Retina (tissue), 1 donor: ENCODE measurements at places on chromosomes 1 and 21.

GRCh38 chr21:17476006-17476405, 36.8 kb upstream of the CXADR start:
- no peak for DNase-seq

DNA sequence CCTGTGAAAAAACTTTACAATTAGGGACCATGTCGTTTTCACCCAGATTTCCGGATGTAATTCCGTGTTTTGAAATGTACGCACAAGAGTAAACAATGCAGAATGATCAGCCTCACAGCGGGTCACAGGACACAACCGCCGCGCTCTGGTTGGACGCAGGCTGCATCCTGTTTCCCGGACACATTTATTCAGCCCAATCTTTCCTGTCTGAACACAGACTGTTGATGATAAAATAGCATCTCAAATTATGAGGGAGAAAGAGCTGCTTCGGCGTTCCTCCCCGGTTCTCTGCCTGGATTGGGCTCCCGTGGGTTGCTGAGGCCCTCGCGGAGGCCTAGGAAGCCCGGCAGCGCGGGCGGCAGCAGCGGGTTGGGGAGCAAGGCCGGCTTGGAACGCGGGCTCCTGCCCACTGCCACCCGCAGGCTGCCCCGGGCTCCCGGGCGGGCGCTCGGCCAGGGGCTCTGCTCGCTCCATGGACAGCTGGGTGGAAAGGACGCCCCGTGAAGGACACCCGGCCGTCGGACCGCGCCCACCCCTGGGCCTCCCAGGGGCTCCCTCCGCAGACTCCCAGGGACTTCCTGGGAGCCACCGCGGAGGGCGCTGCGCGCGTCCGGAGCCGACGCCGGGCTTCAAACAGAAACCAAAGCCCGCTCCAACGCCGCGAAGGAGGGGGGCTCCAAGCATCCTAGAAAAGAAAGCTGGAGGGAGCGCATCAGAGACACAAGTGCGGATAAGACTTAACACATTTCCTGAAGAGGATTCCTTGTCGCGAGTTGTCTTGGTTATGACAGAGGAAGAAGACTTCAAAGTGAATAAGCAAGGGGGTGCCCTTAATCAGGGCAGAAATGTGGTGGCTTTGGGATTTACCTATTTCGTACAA, 122.3 kb downstream of the ESRRG start:
- peak; percentile 94 for DNase-seq

DNA sequence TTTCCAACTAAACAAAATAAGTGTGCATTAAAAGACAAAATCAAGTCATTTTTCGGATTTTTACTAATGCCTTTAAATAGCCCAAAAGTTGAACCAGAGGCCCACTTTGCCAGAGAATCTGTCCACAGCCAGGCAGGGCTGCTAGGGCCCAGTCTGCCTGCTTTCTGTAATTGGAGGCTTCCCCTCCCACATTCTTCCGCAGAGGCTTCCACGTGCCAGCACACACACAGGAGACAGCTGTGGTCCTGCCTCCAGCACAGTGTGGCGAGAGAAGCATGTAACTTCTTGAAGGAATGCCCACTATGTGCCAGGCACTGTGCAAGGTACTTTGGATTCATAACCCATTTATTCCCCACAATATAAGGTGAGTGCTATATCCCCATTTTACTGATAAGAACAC, 11.3 kb upstream of the PDZK1IP1 start:
- no peak for DNase-seq

GRCh38 chr1:29361686-29362085, 125.4 kb downstream of the PTPRU start:
- DNase-seq, result no peak

DNA sequence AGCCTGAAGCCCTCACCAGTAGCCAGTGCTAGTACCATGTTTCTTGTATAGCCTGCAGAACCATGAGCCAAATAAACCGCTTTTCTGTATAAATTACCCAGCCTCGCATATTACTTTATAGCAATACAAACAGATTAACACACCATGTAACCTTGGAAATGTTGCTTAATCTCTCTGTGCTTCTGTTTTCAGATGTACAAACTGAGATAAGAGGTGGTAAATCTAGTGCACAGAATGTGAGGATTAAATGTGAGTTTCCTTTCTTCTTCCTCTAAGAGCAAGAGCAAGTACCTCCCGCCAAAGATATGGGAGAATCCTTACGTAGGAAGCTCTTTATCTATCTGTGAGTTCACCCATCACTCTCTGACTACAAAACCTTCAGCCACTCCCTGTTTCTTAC, 128.4 kb downstream of the HIVEP3 start:
- DNase-seq, result no peak

DNA sequence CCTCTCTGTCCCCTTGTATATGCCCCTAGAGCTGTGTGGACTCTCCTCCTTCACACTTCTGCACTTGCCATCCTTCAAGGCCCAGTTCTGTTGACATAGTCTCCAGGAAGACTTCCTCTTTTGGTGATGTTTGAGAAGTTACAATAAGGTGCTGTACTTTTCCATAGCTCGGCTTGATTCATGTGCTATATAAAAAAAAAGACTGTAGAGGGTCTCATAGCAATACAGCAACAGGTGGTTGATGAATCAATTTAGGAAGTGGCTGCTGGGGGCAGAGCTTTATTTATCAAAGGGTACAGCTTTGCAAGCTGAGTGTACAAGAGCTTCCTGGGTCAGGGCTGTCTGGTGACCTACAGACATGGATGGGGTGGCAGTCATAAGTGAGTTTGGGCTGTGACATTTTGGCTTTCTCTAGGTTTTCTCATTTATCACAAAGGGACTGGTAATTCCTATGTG, 102.7 kb downstream of the RUNX1 start:
- no peak for DNase-seq

DNA sequence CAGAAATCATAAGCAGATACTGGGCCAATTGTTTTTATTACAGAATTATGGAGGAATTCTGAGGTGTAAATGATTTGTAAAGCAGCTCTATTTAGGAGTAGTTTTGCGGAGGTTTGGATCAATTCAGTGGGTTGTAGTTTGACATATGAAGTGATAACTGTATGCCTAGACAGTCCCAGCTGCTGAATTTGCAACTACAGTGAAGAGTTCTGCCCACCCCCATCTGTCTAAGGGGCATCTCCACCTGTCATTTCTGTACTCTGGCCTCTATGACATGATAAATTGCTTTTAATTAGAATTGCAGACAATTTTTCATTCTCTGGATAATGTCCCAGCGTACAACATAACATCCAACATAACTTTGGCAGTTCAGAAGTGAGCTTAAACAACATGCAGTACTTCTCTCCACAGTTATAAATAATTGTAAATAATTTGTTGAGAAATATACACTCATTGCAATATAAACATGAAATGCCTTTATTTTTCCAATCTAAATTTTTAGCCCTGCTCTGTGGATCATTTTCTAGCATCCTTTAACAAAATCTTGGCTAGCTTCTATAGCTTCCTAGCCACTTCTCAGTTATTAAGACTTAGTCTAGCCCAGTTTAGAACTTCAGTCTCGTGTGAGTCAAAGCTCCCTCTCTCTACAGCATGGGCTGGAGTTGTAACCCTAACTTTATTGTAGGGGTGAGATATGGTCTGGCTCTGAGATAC, 52.3 kb downstream of the PDE4B start:
- DNase-seq, result no peak

- no peak for DNase-seq
These were observed 17.5 kb upstream of the BOLA1 start for GRCh38 chr1:149881876-149882275.

- DNase-seq, result peak; percentile 93
These were observed 334.4 kb downstream of the SRGAP2C start for GRCh38 chr1:121519042-121519755.

DNA sequence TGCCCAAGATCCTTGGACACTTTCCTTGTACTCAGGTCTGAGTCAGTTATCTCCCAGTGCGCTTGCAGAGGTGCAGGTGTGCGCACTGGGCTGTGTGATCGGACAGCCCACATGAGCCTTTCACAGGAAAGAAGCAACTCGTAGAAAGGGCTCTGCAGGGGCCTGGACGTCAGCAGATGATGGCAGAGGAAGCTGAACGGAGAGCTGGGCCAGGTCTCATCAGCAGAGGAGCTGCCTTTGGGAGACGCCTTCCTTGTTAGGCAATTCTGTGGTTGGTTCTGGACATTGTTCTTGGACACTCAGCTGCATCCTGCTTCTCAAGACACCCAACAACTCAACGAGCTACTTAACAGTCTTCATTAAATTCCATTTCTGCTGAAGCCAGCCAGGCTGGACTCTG, 7.5 kb upstream of the PROK1 start:
- DNase-seq, result no peak

DNA sequence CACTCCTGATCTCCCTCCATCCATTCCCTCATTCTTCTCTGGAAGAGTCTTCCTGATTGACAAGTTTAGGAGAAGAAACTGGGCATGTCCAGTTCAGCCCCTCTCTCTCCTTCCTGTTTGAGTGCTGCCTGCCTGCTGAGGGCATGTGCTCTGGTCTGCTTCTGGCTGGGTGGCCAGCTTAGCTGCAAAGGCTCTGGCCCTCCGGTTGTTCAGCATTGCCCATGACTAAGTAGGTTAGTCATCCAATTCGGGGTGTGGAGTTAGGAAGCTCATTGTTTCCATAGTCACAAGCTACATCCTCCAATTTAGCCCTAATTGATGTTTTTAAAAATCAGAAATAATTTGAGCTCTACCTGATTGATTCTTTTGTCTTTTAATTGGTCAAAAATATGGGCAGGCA, 25.6 kb upstream of the PLA2G2E start:
- DNase-seq, result no peak

GRCh38 chr1:224816062-224816461, 113.4 kb upstream of the DNAH14 start:
- no peak for DNase-seq
